ENCODE measurements at places on chromosomes 1 and 21.

GRCh38 chr21:42081138-42081537 lies 10.0 kb downstream of the UMODL1 start:
- no peak for DNase-seq

GRCh38 chr1:66351913-66352312 lies 182.0 kb upstream of the SGIP1 start:
- no peak for DNase-seq

DNA sequence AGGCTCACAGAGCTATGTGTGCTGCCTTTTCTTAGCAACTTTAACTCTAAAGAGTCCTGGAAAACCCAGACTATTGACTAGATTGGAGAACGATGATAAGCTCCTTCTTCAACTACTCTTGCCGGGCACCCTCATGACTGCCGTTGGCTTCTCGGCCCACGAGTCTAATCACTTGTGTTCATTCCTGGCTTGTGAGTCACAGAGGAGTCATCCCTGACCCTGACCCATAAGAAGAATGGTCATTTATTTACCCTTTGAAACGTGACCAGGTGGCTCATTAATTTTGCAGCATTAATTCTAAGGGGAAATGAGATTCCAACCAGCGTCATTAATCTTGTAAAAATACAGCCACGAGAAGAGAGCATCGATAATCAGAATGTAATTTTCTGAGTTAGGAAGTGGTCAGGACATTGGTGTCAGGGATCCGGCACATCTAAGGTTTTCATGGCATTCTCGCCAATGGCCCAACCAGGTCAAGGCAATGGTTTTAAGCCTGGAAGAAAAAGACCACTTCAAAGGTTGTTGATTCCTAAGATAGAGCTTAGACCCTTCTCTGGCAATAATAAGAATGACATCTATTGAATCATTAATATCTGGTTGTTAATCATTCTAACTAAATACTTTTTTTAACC lies 183.6 kb upstream of the RUNX1 start:
- no peak for DNase-seq

GRCh38 chr21:36550761-36551160 lies 70.8 kb upstream of the CLDN14 start:
- DNase-seq, result no peak

DNA sequence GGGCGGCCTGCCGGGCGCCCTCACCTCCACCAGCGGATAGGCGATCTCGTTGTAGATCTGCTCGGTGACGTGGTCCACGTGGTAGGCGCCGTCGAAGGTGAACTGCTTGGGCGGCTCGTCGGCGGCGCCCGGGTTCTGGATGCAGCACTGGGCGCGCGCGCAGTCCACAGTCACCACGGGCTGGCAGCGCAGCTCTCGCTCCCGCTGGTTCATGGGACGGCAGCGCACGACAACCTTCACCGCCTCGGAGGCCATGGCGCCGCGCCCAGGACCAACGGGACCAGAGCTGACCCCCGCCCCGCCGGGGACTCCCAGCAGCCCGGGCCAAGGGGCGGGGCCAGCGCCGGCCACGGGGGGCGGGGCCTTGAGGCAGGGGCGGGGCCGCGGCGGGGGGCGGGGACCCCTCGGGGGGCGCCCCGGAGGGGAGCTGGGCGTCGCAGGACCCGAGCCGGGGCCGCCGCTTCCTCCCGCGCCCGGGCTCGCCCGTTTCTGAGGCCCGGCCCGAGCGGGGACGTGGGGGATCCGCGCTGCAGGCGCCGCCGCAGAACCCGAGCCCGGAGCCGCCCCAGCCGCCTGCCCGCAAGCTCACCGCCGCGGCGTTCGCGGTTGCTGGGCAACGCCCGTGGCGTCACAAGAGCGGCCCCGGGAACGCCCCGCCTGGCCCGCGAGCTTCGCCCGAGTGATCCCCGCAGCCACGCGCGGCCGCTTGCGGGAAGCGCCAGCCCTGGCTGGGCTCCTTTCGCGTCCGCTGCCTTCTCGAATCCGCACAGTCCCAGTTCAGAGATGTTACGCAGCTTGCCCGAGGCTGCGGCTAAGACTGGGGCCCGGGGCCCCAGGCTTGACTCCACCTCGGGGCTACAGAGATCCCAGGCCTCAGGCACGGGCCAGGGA lies at the start of gene KIF17:
Gene KIF17, minus strand, starts transcription at position 556 of the 891 bp plus-strand sequence. Its CDS starts 301 bp downstream, at position 255.
- DNase-seq, result peak; percentile 48

DNA sequence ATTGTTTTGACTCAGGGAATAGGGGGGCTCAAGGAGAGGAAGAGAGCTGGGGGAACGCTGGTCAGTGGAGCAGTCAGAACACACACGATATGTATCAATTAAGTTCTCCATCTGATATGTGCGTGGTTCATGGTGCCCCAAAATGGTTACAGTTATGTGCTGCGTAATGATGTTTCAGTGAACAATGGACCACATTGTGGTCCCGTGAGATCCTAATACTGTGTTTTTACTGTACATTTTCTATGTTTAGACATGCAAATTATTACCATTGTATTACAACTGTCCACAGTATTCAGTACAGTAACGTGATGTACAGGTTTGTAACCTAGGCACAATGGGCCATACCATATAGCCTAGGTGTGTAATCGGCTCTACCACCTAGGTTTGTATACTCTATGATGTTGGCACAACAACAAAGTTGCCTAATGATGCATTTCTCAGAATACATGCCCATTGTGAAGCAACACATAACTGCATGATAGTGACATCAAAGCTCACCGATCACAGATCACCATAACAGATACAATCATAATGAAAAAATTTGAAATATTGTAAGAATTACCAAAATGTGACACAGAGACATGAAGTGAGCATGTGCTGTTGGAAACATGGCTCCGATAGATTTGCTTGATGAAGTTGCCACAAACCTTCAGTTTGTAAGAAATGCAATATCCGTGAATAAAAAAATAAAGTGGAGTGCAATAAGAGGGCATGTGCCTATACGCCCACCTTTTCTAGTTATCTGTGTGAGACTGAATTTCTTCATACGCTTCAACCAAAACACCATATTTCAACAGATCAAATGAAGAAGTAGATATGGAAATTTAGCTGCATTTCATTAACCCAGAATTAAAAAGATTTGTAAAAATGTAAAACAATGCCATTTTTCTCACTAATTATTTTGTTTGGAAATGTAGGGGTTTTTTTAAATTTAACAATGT lies 14.8 kb upstream of the TMEM54 start:
- no peak for DNase-seq

GRCh38 chr1:228646717-228647522 lies 88.4 kb upstream of the RHOU start:
- no peak for DNase-seq

GRCh38 chr1:191714845-191715244 lies 443.4 kb upstream of the RGS18 start:
- no peak for DNase-seq
